ENCODE measurements at places on chromosomes 2 and 18. TPM values are rescaled to one million over a fixed set of nuclear protein-coding genes. Genes with fewer than 3 reads are reported as not detected.
A peak's percentile ranks its signal among the peaks of the same experiment; 100 is the strongest.

GRCh38 chr18:13800505-13801259 is 23.3 kb upstream of the MC5R start:
- DNase-seq: peak; percentile 18

GRCh38 chr2:8657423-8658062 is 24.3 kb upstream of the ID2 start:
- DNase-seq: no peak

- DNase-seq: no peak
These were observed 815 bp downstream of the GMCL1 start for GRCh38 chr2:69830045-69830905.

NCL gene
- 289 TPM for total RNA-seq

DNA sequence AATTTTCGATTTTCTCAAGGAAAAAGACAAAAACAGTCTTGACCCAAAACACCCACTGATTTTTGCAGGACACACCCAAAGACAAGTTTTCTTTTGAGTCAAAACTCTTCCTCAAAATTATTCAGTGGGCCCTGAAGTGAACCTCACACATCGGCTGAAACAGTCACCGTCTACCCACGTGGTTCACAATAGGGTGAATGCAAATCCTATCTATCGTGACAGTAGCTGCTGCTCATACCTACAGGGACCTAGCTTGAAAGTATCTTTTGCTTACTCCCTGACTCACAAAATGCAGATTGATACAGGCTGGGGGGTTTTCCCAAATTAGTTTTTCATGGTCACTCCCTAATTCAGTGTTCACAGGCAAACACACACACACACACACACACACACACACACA is 10.7 kb upstream of the CD226 start:
- DNase-seq: no peak

GRCh38 chr2:51781691-51782090 is 749.8 kb upstream of the NRXN1 start:
- DNase-seq: no peak

- DNase-seq: no peak
These were observed 64.2 kb upstream of the CAPN13 start for GRCh38 chr2:30871440-30871839.

DNA sequence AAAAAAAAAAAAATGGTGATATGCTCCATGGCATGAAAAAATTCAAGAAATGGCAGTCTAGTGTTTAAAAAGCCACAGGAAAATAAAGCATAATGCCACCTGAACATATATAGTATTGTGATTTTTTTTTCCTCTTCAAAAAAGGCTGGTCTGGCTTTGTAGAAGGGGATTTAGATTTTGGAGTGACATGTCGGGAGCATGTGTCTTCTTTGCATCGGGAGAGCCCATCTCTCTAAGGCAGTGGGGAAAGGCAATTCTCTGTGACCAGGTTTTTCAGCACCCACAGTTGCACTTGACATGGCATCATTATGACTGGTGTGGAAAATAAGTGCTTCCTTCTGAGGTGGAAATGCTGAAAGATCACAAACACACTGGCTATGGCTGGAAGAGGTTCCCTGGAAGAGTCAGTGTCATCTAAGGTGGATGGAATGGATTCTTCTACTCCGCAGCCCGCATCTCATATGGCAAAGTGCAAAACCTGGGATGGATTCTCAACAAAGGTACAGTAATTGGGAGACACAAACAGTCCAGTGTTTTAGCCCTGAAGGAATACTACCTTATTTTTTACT is 172.5 kb downstream of the AGAP1 start:
- DNase-seq: peak; percentile 90

- peak; percentile 77 for DNase-seq
These were observed 31.8 kb upstream of the LYPD1 start for GRCh38 chr2:132701810-132702209.

DNA sequence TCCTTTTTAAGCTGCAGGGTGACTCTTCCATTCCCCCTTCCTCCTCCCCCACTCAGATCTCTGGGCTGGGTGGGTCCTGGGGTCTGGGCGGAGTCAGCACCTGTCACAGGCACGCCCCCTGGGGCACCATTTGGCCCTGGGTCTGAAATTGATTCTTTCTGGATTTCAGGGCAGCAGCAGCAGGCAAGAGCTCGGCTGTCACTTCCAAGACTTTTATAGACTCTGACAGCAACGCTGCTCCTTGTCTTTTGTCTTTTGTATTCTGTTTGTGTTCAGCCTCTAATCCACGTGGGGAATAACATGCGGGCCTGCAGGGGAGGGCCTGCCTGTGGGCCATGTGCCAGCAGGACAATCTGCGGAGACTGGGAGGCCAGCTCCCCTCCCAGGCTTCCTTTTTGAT is 3.9 kb downstream of the BOD1L2 start:
- no peak for DNase-seq

DNA sequence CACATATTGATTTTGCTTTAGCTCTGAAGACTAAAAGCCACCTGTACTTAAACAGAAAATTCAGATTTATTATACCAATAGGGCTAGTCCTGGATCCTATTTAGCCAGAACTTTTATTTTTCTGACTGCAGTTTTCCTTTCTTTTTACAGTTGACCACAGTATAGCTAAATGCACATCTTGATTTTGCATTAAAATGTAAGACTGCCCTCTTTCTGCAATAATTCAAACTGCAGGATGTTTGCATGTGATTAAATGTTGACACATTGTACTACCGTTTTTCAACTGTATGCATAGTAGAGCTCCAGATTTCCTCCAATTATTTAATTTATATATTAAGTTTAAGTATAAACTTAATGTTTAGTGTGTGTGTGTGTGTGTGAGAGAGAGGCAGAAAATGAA is 1262.9 kb downstream of the SUCLG1 start:
- peak; percentile 42 for DNase-seq

DNA sequence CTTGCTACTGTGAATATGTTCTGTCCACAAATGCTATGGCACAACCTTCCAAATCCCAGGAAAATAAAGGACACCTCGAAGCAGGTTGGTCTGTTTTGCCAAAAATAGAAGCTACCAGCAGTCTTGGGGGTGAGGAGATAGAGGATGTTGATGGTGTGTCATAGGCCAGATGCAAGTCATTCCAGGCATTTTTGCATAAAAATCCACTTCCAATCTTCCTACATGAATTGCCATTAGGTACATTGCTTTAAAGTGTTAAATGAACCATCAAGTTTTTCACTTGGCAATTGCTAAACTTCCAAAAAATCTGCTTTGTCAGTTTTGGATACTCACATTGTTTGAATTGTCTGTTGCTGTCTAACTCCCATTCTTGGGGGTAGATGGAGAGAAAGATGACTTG is 295.4 kb downstream of the MYCN start:
- DNase-seq: no peak

DNA sequence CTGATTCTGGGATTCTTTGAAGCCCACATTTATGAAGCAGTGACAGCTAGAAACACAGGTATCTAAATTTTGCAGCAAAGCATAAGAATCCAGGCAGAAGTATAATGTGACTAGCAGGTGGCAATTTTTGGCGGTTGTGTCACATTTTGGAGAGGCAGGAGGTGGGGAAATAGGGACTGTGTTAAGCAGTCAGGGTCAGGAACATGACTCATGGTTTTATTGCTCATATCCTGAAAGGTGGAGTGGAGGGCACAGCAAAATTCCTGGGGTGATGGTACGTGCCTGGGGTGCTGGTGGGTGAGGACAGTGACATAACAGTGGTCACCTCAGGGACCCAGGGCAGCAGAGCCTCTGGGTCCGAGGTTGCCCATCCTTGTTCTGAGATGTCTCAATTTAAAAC is 63.5 kb upstream of the TTN start:
- peak; percentile 13 for DNase-seq

DNA sequence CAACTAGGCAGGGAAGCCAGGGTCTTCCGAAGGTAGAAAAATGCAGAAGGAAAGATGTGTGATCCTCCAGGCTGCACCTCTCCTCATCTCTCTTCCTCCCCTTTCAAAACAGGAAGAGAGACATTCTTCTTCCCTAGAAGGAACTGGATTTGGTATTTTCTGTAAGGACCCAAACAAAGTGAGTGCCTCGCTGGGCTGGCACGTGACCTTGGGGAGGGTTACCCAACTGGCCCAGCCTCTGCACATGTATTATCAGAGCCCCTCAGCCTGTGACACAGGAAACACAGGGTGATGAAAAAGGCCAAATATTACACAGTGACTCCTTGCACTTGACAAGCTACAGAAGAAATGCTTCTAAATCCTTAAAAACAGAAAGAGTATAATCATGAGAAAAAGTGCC is 2.3 kb downstream of the HJURP start:
- DNase-seq: no peak

- DNase-seq: no peak
These were observed 207.6 kb downstream of the SLC8A1 start for GRCh38 chr2:40244251-40244650.

- DNase-seq: no peak
These were observed 84.7 kb downstream of the TGFA start for GRCh38 chr2:70468878-70469277.

AGXT gene
- total RNA-seq: not detected

GRCh38 chr2:78870343-78870967 is 155.0 kb upstream of the REG3G start:
- DNase-seq: no peak

- DNase-seq: no peak
These were observed 330.9 kb downstream of the RIT2 start for GRCh38 chr18:42784632-42785031.

LHCGR gene
- total RNA-seq: under 0.01 TPM

DNA sequence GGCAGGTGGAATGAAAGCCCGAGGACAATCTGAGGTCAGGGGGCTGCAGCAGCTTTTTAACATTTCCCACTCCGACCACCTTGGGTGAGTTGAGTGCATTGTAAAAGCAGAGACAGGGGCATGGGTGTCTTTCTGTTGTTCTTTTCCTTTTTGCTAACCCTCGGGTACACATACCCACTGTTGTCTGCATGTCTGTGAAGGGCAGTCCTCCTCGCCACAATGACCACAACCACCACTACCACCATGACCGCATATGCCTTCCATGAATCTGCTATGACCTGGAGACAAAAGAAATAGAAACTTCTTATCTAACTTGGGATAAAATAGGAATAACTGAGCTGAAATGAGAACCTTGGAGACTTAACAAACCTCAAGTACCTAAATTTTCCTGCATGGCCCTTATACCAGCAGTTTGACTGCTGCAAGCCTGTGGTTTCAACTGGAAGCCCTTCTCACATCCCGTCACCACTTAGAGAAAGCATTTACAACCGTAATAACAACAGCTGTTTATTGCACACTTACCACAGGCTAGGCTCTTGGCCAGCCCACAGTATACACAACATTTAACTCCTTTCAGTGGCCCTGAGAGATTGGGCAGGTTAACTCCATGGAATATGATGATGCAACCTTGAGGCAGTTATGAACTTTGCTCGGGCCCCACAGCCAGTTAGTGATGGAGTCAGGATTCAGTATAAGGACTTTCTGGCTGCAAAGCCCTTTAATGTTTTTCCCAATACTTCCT is 80.3 kb downstream of the GYPC start:
- DNase-seq: peak; percentile 40

GRCh38 chr2:118968042-118968441 is 26.0 kb downstream of the MARCO start:
- DNase-seq: no peak

DNA sequence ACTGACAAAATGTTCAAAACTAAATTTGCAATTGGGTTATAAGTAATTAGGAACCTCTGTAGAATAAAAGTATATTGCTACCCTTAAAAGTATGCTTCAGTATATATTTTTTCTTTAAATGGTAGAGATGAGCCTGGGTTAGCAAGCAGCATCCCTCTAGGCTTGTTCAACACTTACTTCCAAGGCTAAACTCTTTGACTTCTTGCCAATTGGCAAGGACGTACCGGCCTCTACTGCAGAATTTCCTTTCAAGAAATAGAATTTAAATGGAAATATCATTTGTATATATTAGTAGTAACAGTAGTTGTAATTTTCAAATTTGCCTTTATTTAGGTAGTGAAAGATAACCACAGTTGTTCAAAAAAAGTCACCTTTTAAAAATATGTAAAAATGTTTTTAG is 105.1 kb upstream of the SLC38A11 start:
- no peak for DNase-seq

- no peak for DNase-seq
These were observed at the start of gene CCL20 for GRCh38 chr2:227813562-227814353. TSS of gene CCL20 (plus strand) at chr2:227813842. CDS start at chr2:227813912, 70 bp downstream.

GRCh38 chr2:161975062-161975812 is 98.8 kb downstream of the DPP4 start:
- DNase-seq: peak; percentile 22

Data from IMR-90 (cell line).